ENCODE measurements at places on chromosomes 3 and 15.

DNA sequence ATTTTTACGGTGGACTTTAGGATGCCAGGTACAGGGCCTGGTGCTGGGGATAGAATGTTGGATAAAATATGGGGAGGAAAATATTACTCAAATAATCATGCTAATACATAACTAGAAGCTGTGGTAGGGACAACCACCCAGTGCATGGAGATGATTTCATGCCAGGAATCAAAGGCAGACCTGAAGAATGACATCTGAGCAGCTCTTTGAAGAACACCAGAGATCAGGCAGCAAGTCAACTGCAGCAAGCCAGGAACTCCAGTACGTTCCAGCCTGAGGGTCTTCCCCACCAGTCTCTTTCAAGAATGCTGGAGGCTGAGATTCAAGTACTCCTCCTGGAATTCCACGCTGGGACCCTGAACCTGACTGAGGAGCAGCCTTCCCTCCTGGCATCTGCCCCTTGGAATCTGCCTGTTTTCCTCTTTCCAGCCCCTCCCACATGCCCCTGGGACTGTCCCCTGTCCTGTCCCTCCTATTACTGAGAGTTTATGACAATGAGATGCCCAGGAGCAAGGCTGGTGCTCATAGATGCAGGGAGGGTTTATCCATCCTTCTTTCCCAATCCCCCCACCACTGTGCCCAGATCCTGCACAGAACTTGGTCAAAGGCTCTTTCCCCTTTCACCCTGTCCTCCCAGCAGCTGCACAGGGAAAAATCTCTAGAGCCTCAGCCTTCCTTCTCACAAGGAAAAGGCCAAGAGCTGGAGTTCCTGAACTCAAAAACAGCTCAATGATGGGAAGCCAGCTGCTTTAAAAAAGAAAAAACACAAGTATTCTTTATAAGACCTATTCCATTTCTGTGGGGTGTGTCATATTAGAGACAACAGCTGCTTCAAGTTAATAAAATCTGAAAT is 68.0 kb downstream of the PDZRN3 start:
- DNase-seq, result no peak

- DNase-seq, result no peak
Measured at GRCh38 chr3:185734725-185735096, 90.1 kb downstream of the IGF2BP2 start.

DNA sequence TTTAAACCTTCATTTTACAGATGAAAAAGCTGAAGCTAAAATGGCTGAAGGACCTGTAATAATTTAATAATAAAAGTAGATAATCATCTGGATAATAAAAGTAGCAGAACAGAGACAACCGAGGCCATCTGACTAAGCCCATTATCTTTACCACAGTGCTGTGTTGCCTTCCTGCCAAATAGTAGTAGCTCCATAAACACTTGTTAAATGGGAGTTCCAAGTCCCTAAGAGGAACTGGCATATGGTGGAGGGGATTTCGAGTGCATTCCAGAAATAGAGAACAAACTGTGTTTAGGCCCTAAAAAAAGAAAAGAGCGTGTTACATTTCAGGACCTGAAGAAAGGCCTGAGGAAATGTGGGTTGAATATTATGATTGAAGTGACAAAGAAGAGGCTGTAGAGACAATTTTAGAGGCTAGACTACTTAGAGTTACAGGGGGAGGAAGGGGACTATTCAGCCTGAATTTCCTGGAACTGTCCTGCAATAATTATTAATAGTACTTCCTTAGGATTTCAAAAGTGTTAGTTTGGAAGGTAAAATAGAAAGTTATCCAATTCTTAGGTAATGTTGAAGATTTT is 424.3 kb downstream of the ROBO2 start:
- no peak for DNase-seq

DNA sequence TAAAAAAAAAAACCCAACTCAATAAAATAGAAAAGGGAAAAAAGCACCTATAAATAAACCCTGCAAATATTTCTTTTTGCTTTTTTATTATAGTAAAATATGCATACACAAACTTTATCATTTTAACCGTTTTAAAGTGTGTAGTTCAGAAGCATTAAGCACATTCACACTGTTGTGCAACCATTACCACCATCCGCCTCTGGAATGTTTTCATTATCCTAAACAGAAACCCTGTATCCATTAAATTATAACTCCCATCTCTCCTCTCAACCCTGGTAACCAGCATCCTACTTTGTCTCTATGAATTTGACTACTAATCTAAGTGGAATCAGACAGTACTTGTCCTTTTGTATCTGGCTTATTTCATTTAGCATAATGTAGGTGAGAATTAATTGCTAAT is 15.0 kb downstream of the CDCP1 start:
- DNase-seq, result no peak

GRCh38 chr3:149894205-149894604 is 76.5 kb downstream of the PFN2 start:
- no peak for DNase-seq

DNA sequence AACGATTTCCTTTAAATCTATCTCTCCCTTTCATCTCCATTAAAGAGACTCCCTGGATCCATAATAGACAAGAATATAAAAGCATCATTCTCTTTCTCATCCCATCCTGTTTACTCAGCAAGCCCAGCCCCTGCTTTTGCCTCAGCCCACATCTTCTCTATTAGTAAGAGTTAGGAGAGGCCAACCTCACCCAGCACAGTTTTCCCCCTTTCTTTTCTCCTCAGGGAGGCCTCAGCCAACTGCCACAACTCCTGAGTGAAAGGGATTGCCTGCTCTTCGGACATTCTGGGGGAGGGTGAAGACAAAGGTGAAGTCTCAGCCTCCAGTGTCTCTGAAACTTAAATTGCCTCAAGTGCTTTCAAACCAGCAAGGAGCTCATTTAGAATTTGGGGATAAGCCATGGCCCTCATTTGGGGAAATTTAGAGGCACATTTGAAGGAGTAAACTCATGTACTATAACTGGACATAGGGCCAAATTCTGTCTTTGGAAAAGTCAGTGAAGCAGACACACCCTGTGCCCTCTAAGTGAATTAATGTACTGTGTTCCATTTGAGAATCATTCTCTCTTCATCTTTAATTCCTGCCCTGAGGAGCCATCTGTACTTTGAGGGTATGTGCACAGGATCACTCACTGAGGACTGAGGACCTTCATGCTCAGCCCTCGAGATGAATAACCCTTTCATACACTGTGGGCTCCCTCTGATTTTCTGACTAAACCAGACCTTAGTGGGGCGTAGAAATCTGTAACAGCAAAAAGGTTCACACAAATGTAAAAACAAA is 82.5 kb downstream of the SOX2 start:
- DNase-seq, result no peak

- peak; percentile 24 for DNase-seq
Measured at GRCh38 chr3:122493296-122493695, 21.4 kb downstream of the KPNA1 start.

DNA sequence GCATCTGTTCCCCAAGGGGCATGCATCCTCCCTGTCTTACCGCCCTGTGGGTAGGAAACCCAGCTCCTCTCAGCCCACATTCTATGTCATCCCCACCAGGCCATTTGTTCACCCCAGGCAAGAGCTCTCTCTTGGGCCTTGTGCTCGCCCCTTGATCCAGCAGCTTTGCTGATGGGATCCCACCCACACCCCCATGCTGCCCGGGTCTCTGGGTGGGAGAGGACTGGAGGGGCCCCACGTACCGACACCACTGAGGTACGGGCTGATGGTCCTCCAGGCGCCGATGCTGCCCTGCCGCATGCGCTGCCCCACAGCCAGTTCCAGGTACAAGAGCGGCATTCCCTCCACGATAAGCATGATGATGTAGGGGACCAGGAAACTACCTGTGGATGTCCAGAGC is 14.5 kb downstream of the SLC6A20 start:
- DNase-seq, result no peak

DNA sequence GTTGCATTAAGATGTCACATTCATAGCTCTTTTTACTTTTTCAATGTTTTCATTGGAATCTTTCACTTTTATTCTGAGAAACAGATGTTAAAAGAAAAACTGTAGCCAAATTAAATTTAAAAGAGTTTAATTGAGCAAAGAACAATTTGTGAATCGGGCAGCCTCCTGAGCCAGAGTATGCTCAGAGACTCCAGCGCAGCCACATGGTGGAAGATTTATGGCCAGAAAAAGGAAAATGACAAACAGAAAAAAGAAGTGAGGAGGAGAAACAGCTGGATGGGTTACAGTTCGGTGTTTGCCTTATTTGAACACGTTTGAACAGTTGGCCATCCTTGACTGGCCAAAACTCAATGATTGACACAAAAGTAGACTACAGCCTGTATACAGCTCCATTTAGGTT is 33.8 kb upstream of the RAB11A start:
- DNase-seq, result no peak

GRCh38 chr15:87287156-87287555 is 969.4 kb downstream of the NTRK3 start:
- DNase-seq, result peak; percentile 23

- DNase-seq, result no peak
Measured at GRCh38 chr3:148789146-148789545, 38.5 kb upstream of the CPB1 start.

DNA sequence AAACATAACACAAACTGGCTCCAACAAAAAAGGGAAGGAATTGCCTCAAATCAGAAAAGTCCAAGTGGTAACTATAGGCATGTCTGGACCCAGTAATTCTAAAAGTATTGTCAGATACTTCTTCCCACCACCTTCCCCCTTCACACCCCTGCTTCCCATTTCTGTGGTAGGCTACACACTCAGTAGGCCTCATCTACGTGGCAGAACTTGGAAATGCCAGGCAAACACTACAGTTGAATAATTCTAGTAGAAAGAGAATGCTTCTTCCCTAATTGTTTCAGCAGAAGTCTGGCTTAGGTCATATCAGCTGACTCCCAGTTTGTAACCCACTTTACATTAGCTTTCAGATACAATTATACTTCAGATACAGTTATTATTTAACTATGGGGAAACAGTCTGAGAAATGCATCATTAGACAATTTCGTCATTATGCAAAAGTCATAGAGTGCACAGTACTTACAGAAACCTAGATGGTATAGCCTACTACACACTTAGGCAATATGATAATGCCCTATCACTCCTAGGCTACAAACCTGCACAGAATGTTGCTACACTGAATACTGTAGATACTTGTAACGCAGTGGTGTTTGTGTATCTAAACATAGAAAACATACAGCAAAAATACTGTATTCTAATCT is 6.4 kb downstream of the SETMAR start:
- no peak for DNase-seq

DNA sequence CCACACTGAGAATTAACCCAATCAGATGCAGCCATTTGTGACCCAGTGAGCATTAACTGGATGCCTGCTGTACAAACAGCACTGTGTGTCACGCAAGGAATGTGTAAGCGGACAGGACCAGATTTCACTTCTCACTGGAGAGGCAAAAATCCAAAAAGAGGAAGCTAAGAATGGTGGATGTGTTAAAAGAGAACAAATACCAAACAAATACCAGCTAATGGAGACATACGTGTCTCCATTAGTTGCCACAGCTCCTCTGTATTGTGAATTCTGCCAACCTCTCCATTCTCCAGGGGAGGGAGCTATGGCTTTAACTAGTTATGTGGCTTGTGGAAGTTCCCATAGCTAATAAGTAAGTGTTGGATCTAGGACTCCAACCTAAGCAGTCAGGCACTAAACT is 2.6 kb downstream of the LTF start:
- DNase-seq, result no peak

DNA sequence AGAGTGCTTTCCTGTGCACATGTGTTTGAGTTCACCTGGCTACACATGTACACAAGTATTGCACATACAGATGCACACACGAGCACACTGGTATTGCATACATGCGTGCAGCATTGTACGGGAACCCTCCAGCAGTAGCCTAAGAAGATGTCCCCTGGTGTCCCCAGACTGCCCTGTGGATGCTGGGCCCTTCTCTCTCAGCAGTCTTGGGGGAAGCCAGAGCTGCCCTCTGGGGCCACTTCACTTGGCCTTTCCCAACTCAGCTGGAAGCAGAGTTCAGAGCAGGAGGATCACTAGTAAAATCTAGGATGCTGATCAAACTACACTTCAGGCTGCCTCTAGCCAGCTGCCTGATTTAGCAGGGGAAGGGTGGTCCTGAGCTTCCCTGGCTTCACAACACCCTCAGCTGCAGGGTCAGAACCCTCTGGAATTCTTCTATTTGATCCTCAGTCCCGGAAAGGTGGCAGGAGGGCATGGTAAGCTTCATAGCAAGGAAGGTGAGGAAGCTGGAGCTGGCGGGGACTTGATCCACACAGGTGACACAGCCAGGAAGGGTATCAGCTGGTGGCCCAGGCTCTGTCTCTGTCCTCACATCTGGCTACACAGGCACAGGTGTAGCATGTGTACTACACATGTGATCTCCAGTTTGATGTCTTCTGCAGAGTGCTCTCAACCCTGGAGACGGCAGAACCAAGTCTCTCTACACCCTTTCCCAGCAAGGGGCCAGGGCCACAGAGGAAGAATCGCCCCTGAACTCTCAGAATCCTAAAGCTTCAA is 36.5 kb downstream of the KLF15 start:
- no peak for DNase-seq

GRCh38 chr3:145411605-145412004 is 749.4 kb downstream of the PLOD2 start:
- no peak for DNase-seq

DNA sequence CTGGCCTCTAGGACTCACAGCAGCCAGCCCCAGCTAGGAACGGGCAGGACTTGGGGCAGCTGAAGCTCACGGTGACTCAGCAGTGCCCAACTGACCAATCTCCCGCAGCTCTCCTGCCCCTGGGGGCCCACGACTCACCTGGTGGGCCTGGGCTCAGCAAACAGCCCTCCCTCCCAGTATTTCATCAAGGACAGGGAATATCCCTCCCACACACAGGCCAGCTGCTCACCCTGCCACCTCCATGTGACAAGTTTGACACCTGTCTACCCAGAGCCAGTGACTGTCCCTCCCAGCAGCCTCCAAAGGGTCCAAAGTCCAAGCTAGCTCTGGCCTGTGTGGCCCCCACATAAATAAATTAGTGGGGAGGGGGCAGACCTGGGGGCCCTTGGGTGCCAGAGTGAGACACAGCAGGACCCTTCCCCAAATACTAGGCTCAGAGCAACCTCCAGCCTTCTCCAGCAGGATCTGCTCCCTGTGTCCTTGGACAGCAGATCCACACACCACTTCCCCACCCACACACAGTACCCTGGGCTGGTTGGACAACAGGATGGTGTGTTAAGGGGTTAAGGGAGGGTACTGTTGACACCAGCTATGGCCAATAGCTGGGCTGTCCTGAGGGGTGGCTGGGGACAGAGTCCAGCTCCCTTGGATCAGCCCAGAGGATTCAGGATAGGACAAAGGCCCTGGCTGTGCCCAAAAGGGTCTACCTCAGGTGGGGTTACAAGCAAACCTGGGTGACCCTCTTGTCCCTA is 4.3 kb downstream of the GNAT1 start:
- DNase-seq, result no peak

GRCh38 chr15:98714922-98715321 is 66.6 kb downstream of the IGF1R start:
- no peak for DNase-seq
